Activated CD4-positive, alpha-beta T cell treated with anti-CD3 and anti-CD28 coated beads, Interleukin-10, Interleukin-2, amounts not matched to agents 100 ng/mL and 50 ng/mL, durations not matched to agents 16 hours and 8 hours (primary cell): ENCODE measurements at places on chromosomes 4 and X.

DNA sequence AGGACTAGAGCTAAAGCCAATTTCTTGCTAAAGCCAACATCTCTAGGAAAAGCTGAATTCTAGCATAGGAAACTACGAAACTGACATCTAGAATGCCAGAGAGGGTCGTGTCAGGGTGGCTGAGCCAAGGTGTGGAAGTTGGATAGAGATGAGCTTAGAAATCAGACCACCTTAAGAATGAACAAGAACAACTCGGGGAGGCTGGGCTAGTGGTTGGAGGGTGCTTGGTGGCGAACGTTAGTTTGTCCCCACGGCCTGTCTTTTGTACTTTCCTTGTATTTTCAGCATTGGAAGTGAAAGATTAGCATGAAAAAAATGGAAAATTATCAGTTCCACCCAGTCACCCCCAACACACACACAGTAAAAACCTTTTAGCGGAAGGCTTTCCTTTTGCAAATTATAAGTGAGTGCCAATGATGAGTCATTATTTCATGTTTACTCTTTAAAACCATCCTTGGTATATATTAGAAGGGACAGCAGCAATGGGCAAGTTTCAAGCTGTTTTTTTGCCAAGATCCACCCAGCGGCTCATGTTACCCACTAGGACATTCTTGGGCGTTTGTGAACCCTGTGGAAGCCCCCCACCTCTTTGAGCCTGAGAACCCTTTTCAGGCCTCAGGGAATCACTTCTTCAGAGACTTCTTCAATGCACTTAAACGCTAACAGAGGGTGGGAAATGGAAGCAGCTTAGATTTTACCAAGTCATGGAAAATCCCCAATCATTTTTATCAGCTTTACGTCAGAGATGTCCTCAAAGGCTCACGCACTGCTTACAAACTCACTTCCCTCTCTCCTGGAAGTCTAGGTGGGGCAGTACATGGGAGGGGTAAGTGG lies 4.9 kb upstream of the PPEF1 start:
- DNase-seq: no peak

DNA sequence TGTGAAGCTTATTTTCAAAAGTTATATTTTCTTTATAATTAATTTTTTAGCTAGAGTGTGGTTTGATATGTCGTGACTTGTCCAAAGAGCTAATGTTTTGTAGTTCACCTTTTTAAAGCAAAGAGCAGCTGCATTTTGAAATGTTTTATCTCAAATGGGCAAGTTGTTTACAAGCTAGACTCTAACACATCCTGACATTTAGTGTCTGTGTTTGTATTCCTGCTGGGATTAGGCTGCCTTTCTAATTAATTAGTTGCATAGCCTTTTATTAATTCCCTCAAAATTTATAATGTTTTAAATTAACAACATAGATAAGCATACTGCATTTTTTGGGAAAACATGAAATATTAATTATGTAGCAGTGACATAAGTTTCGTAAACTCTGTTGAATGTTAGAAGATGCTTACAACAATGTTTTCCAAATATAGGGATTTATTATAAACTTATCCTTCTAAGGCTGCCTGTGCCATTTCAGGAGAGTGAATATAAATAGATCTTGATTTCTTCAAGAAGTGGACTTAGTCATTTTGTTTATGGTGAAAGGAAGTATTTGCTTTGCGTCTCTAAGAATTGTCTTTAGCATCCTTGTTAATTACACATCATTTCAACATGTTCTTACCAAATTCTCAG lies 37.7 kb upstream of the NUDT6 start:
- no peak for DNase-seq

DNA sequence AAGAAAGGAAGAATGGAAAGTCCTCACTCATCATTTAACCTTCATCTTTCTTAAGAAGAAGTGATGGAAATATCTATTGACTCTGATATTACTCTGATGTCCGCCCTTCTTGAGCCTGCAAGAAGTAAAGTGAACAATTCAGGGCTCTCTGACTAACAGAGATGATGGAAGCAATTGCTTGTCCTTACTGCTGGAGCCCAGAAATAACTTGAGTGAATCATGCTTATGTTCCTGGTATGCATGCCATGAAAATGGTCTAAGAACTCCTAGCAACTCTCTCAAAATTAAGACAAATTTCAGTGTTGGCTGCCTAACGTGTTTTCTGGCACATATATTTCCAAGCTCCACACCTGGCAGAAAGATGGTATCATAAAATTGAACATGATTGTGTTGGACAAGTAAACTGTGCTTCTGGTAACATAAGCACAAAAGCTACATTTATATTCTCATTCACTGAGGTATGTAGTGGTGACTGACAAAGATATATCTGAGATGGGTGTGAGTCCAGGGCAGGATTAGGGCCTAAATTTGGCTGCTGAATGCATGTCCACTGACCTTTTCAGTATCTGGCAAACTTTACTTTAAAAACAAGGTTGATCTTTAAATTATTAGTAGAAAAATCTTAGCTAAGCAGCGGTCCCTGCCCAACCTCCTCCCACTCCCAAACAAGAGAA lies 109.2 kb upstream of the OTUD4 start:
- DNase-seq: no peak

DNA sequence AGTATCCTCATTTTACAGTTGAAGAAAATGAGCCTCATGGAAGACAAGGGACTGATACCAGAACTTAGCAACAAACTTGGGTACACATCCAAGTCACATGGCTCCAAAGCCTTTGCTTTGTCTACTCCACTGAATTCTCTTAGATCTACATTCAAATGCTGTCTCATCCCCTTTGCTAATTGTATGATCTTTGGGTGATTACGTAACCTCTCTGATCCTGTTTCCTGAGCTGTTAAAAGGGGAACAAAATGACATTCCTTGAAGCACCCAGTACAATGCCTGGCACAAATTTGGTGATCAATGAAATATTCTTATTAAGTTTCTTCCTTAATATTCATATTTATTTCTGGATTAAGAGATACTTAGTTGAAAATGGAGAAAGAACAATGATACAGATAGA lies 5.9 kb upstream of the HPGD start:
- DNase-seq: no peak

DNA sequence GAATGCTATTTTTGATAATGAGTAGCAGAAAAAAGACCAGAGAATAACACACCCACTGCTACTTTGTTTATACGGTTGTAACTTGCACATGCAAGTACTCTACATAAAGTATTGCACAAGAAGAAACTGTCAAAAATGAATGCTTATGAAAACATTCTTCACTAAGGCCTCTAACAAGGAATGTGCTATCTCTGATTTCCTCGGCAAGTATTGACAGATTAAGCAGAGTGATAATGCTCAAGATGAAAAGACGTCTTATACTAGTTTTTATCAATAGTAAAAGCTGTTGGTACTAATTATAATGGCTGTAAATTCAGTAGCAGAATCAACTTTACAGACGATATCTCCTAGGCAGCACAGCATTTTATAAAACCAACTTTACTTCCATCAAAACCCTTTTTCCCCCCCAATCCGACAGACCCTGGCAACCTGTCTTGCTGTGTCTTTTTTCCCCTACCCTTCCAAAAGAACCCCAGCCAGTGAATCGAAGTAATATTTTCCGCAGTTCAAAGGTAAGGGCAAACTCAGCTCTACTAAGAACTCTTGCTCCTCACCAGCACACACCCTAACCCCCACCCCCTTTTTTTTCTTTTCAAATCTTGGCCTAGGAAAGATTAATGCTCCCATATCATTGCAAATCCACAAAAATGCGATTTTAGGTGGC lies 1.5 kb downstream of the FRYL start:
- no peak for DNase-seq

DNA sequence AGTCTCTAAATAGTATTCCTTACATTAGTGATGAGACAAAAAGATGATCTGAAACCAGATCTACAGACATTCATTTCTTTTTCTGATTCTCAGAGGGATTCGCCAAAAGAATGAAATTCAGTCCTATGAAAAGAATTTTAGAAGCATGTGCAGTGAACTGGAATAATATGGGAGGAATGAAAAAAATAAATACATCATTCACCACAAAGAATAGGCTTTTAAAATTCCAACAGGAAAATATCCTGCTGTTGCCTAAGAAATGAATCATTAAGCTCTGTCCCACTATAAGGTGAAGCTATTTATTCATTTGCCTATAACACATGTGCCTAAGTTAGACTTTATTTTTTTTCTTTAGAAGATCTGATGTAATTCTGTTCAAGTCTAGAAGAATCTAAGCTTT lies 165.9 kb downstream of the IL15 start:
- DNase-seq: no peak

DNA sequence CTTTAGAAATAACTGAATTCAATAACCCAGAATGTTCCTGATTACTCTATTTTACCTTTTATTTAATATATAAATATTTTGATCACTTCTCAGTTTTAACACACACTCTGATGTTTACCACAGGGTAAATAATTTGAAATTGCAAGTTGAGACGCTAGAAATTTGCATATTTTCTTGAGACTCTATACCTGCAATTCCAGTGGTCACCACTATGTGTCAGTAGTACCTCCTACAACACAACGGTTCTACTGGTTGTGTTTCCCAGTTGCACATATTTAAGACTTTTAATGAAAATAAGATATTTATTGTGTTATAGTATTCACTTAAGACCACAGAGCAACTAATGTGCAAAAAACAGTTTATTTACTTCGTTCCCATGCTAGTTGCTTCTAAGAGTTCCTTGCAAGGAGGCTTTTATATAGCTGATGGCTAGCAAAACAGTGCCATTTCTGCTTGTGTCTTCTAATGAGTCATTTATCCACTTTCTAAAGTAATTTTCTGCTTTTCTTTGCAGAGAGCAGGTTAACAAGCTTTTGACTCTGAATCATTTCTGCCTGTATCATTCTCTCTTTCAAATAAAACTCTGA lies 98.9 kb upstream of the PDLIM3 start:
- peak; percentile 19 for DNase-seq

DNA sequence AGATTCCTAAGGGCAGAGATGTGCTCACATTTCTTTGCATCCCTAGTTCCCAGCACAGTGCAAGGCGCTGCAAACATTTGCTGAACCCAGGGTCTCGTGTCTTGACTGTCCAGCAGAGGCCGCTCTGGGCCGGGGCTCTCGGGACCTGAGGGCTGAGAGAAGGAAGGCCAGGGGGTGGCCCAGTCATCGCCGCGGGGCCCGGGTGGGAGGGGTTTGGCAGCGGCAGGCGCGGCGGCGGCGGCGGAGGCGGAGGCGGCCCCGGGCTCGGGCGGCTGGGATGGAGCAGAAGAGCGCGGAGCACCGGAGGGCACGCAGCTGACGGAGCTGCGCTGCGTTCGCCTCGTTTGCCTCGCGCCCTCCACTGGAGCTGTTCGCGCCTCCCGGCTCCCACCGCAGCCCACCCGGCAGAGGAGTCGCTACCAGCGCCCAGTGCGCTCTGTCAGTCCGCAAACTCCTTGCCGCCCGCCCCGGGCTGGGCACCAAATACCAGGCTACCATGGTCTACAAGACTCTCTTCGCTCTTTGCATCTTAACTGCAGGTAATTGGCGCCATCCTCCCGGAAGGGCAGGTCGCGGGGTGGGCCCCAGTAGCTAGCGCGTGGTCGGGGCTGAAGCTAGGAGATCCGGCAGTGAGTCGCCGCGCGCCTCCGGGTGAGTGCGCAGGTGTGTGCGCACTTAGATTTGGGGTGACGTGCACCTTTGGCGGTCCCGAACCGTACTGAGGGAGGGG lies at the start of gene PARM1:
Gene PARM1 (plus strand): TSS at position 285 of the 730 bp plus-strand sequence. CDS start 212 bp downstream, at position 497.
- peak; percentile 77 for DNase-seq

DNA sequence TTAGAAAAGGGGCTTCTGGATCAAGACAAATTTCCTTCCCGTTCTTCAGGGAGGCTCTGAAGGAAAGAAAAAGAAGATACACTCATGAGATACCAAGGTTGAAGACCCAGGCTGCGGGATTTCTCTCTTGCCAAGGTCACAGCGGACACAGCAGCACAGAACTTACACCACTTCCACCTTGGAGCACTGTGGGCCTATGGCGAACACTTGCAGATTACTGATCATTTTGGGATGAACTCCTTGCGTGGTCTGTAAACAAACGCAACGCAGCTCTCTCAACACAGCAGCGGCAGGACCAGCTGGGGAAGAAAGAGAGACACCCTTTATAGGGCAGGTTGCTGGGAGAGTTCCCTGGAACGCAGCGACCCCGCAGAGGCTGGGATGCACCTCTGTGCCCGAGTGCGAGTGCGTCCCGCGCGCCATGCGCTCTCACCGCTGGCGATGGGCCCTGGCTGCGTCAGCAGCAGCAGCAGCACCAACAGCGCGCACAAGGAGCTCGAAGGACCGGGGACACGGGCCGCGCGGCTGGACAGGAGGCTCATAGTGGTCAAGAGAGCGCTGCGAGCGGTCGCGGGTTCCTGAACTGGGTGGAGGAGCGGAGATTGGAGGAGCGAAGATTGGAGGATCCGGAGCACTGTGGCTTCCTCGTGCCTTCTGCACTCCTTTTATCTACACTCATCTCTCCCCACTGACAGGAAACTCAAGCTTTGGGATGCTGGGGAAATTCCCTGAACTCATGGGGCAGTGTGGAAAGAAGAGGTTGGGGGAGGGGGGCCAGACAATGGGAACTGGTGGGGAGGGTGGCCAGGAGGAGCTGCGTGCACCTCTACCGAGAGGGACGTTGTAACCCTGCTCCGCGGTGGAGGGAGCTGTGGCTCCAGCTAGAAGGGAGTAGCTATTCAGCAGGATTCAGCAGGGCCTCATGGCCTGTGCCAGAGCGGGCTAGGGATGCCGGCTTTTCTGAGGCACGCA lies at the start of gene CXCL5:
Gene CXCL5 (minus strand): TSS at position 638 of the 972 bp plus-strand sequence. CDS start 96 bp downstream, at position 542.
- DNase-seq: no peak

GRCh38 chr4:11512871-11513270 lies 84.2 kb upstream of the HS3ST1 start:
- DNase-seq: no peak

GRCh38 chr4:184851200-184851541 lies 25.4 kb upstream of the ACSL1 start:
- peak; percentile 73 for DNase-seq

DNA sequence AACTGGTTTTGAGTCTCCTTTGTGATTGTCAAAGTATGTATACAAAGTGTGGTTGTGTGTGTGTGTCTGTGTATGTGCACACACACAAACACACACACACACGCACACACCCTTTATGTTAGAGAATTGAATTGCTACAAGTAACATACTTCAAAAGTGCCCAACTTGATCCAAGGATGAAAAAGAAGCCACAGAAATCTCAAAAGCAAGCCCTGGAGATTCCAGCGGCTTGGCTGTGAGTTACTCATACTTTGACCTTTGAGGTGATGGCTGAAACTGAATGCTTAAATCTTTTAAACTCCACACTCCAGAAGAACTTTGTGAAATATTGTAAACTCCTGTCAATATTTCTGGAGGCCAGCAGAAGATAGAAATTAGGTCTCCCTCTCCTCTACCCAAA lies 168.4 kb upstream of the NRK start:
- DNase-seq: no peak

GRCh38 chrX:118621081-118621759 lies 106.2 kb upstream of the IL13RA1 start:
- no peak for DNase-seq

DNA sequence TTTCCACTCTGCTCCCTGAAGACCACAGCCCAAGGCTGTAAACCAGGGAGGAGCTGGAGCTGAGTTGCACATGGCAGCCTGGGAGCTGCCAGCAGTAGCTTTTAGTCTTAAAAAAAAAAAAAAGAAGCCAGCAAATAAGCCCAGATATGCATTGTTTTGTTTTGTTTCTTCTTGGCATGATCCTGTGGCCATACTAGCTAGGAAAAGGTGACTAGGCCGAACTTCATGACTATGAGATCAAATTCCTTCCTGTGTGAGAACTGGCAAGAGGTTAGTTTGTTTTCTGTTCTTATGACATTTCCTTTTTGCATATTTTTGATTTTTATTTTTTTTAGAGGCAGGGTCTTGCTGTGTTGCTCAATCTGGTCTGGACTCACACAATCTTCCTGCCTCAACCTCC lies 323.3 kb downstream of the DCTD start:
- no peak for DNase-seq
